ENCODE measurements at places on chromosomes 1 and 21. TPM values are rescaled to one million over a fixed set of nuclear protein-coding genes. Genes with fewer than 3 reads are reported as not detected.

Gene FGR
- 3.5 TPM for total RNA-seq

GRCh38 chr1:7298145-7298544 lies 473.0 kb upstream of the VAMP3 start:
- no peak overlapping the region for H3K27ac ChIP-seq
- H3K27me3 ChIP-seq: no peaks in the 10 kb centered on the region
- DNase-seq: no peak
- H3K4me3 ChIP-seq: no peak overlapping the region
- H3K36me3 ChIP-seq: no peaks in the 10 kb centered on the region

DNA sequence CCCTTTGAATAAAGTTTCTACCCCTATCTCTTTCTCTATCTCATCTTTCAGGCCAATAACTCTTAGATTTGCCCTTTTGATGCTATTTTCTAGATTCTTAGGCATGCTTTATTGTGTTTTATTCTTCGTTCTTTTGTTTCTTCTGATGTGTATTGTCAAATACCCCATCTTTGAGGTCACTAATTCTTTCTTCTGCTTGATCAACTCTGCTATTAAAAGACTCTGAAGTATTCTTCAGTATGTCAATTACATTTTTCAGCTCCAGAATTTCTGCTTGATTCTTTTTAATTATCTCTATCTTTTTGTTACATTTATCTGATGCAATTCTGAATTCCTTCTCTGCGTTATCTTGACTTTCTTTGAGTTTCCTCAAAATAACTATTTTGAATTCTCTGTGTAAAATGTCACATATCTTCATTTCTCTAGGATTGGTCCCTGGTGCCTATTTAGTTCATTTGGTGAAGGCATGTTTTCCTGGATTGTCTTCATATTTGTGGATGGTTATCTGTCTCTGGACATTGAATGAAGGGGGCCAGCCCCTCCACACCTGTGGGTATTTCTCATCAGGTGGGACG lies 11.2 kb upstream of the CYP2J2 start:
- H3K27ac ChIP-seq: no peak overlapping the region
- H3K4me1 ChIP-seq: no peaks in the 10 kb centered on the region
- no peaks in the 10 kb centered on the region for H3K36me3 ChIP-seq
- no peaks in the 10 kb centered on the region for H3K27me3 ChIP-seq
- no peak overlapping the region for H3K4me3 ChIP-seq

- no peak overlapping the region for H3K4me3 ChIP-seq
- H3K27me3 ChIP-seq: no peaks in the 10 kb centered on the region
- H3K36me3 ChIP-seq: no peaks in the 10 kb centered on the region
- no peaks in the 10 kb centered on the region for H3K4me1 ChIP-seq
- H3K27ac ChIP-seq: no peak overlapping the region
Observed at GRCh38 chr1:3676581-3677470, 24.5 kb downstream of the TP73 start.

DNA sequence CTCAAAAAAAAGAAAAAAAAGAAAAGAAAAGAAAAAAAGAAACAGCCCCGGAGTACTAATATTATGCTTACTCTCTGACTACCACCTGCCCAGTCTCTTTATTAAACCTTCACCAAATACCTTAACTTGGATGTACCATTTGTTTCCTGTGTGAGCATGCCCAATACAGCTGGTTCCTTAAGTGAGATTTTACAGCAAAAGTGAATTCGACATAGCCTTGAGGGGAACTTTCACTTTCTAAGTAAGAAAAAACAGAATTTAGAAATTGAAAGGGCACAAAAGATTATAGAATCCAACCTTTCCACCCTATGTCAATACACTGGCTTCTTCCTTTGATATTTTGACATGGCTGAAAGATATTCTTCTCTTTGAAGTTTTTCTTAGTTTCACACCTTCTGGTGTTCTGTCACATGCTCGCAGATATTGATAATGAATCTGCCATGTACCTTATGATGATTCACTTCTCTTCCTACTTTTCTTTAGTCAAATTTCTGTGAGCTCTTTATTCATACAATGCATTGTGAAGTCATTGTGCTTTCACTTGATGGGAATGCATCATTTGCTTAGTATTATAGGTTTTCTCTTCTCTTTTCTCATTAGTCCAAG lies 5.2 kb upstream of the GIPC2 start:
- no peak overlapping the region for H3K4me3 ChIP-seq
- no peak for DNase-seq
- no peak overlapping the region for H3K27ac ChIP-seq

Gene IGFN1
- total RNA-seq: 29.3 TPM

Gene ITLN2
- not detected for total RNA-seq

DNA sequence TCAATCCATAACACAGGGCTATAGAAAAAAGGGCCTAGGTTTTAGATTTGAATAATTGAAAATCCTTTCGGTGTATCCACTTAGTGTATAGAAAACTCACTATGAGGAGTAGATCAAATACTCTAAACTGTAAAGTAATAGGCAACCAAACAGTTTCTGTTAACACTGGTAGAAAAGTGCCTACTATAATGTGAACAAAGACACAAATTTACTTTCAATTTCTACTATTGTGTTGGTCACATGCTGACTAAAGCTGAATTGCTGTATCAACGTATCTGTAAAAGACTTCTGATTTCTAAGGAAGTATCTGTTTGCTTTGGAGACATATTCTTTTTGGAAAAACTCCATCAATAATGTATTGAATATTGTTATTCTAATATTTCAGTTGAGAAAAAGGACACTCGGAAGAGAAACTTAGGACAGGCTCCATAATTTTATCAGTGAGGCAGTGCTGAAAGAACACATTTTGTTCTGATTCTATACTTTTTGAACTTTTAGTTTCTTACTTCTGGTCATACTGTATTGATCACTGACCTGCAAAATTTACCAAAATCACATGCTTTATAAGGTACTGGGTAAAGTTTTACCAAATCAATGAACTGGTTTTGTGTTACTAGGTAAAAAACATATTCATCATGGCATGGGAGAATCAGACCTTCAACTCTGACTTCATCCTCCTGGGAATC lies at the start of gene OR2M5:
Gene OR2M5, plus strand, starts transcription at position 636 of the 686 bp plus-strand sequence. Its CDS starts 0 bp downstream, at position 636.
- no peak for DNase-seq
- H3K27me3 ChIP-seq: no peaks in the 10 kb centered on the region
- H3K27ac ChIP-seq: no peak within 1 kb of the TSS
- no peak within 1 kb of the TSS for H3K4me3 ChIP-seq
- no peaks in the 10 kb centered on the region for H3K4me1 ChIP-seq
- no peaks in the 10 kb centered on the region for H3K36me3 ChIP-seq

DNA sequence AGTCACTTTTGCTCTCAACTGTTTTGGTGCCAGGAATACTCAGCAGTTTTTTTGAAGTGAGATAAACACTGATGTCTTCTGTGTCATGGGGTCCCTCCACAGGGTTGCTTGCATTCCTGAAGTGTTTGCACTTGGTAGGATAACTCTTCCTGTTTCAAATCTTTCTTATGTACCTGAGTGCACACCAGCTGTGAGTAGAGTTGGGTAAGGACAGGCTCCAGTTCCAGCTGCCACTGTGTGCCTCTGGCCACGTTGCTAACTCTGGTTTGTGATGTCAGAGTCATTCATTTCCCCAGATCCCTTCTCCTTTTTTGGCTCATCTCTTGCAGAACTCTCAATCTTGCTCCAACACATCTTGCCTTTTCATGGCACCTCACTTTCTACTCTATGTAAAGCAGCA lies 356.3 kb upstream of the B3GALT2 start:
- H3K27me3 ChIP-seq: no peaks in the 10 kb centered on the region
- no peak for DNase-seq
- H3K4me1 ChIP-seq: no peaks in the 10 kb centered on the region
- H3K36me3 ChIP-seq: no peaks in the 10 kb centered on the region
- no peak overlapping the region for H3K27ac ChIP-seq
- H3K4me3 ChIP-seq: no peak overlapping the region

Gene CSF3R
- 5.5 TPM for total RNA-seq

GRCh38 chr1:245096311-245097066 lies 58.3 kb upstream of the KIF26B start:
- no peak overlapping the region for H3K4me3 ChIP-seq
- no peaks in the 10 kb centered on the region for H3K27me3 ChIP-seq
- no peaks in the 10 kb centered on the region for H3K4me1 ChIP-seq
- no peak for DNase-seq

GRCh38 chr1:112363636-112364035 lies 32.4 kb upstream of the CTTNBP2NL start:
- H3K36me3 ChIP-seq: no peaks in the 10 kb centered on the region
- H3K27me3 ChIP-seq: no peaks in the 10 kb centered on the region
- H3K4me3 ChIP-seq: no peak overlapping the region
- H3K4me1 ChIP-seq: no peaks in the 10 kb centered on the region
- no peak for DNase-seq
- H3K27ac ChIP-seq: no peak overlapping the region

Gene LGR6
- not detected for total RNA-seq

- peak overlapping the region; percentile 93 for H3K4me3 ChIP-seq
- peak overlapping the region; percentile 98 for H3K27ac ChIP-seq
Observed at GRCh38 chr1:204410688-204411450, 748 bp downstream of the PPP1R15B start.

Gene COL8A2
- total RNA-seq: 0.25 TPM

Gene HSPB7
- total RNA-seq: 1,183 TPM

- H3K36me3 ChIP-seq: no peaks in the 10 kb centered on the region
- H3K27me3 ChIP-seq: no peaks in the 10 kb centered on the region
- H3K4me1 ChIP-seq: peaks cover 81% of the 10 kb centered on the region
- H3K4me3 ChIP-seq: peak overlapping the region; percentile 28
- no peak for DNase-seq
- no peak overlapping the region for H3K27ac ChIP-seq
Observed at GRCh38 chr1:2248127-2248826, 20.2 kb downstream of the SKI start.

Gene EPHB2
- total RNA-seq: 0.17 TPM

GRCh38 chr1:242788771-242789170 lies 264.3 kb upstream of the PLD5 start:
- DNase-seq: no peak
- no peaks in the 10 kb centered on the region for H3K4me1 ChIP-seq
- no peak overlapping the region for H3K4me3 ChIP-seq
- no peaks in the 10 kb centered on the region for H3K27me3 ChIP-seq
- no peak overlapping the region for H3K27ac ChIP-seq
- no peaks in the 10 kb centered on the region for H3K36me3 ChIP-seq

- DNase-seq: no peak
- no peak overlapping the region for H3K27ac ChIP-seq
- no peaks in the 10 kb centered on the region for H3K4me1 ChIP-seq
- H3K36me3 ChIP-seq: no peaks in the 10 kb centered on the region
- H3K27me3 ChIP-seq: peaks cover 22% of the 10 kb centered on the region
Observed at GRCh38 chr1:18118491-18118890, 10.9 kb downstream of the IGSF21 start.

Gene PDZK1IP1
- total RNA-seq: 0.52 TPM

Gene NENF
- 60.6 TPM for total RNA-seq

DNA sequence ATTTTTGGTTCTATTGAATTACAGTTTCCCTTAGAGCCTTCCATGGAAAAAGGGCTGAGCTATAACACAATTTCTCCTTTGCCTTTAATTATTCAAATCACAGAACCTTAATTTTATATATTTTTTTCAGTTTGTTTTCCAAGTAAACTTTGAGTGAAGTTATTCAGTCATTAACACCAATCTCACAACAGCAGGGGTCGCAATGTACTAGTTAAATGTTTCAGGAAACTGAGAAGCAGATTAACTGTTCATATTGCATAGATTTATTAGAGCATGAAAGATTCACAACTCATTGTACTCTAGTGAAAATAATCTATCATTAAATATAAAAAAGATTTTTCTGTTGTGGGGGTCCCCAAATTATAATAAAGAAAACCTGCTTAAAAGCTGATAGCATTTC lies 64.1 kb downstream of the KIFAP3 start:
- no peak for DNase-seq
- H3K27ac ChIP-seq: no peak overlapping the region
- H3K27me3 ChIP-seq: no peaks in the 10 kb centered on the region

Gene SPRR1B
- not detected for total RNA-seq

Gene MYOG
- total RNA-seq: 451 TPM

Gene BNIPL
- total RNA-seq: 0.96 TPM

DNA sequence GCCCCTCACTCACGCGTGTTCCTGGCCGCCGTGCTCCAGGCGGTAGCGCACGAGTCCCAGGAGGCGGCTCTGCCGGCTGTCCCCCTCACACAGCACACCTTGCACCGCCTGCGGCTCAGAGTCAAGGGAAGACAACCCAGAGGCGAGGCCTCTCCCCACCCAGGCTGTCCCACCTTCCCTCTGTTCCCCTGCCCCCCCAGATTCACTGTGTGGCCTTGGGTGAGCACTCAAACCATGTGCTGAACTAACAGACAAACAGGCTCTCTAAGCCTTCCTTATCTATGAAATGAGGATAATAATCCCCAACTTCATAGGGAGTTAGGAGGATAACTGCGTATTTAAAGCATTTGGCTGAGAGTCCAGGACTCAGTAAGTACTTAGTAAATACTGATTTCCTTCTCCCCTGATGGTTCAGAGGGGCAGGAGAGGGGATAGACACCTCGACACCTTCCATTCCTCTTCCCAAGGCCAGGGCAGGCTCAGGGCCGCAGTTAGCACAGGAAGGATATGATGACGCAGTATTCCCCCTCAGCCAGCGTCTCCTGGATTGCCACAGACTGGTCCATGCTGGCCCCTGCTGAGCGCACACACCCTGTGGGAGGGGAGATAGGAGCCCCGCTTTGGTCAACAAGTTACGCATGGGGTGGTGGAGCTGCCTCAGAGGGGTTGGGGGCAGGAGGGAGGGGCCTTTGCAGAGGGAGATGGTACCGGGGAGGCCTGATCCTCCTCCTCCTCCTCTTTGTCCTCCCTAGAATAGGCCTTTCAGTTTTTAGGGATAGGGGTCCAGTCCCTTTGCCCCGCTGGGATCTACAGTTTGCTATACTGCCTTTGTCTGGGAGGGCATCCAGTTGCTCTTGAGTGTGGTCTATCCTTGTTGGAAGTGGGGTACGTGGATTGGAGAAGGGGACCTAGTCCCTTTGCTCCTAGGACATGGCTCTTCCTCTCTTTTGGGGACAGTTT lies 830 bp downstream of the INPP5B start:
- peak overlapping the region; percentile 83 for H3K4me3 ChIP-seq
- peak overlapping the region; percentile 87 for H3K27ac ChIP-seq
- H3K4me1 ChIP-seq: peaks cover 9% of the 10 kb centered on the region
- H3K27me3 ChIP-seq: no peaks in the 10 kb centered on the region
- H3K36me3 ChIP-seq: no peaks in the 10 kb centered on the region
- DNase-seq: peak; percentile 78

Gene VANGL2
- total RNA-seq: 0.44 TPM

Gene CFHR1
- total RNA-seq: not detected

DNA sequence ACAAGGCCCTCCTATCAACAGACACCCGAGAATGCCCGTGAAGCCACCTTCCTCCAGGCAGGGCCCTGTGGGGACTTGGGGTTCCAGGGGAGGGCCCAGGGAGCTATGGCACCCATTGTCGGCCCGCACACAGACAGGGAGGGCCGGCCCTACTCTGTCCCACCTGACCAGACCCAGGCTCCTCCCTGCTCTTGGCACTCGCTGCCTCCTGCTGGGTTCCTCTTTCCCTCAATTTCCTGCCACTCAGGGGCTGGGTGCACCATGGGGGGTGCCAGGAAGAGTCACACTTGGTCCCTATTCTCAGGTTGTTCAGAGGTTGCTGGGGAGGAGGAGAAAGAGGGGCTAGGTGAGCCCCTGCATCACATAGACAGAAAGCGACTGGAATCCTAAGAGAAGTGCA lies 8.0 kb upstream of the OXCT2 start:
- no peak for DNase-seq
- H3K4me3 ChIP-seq: no peak overlapping the region
- no peaks in the 10 kb centered on the region for H3K36me3 ChIP-seq
- no peaks in the 10 kb centered on the region for H3K4me1 ChIP-seq

Gene OR2L13
- not detected for total RNA-seq

GRCh38 chr1:184866991-184867788 lies 107.1 kb downstream of the NIBAN1 start:
- H3K36me3 ChIP-seq: no peaks in the 10 kb centered on the region
- H3K4me3 ChIP-seq: no peak overlapping the region
- DNase-seq: no peak
- H3K27me3 ChIP-seq: no peaks in the 10 kb centered on the region
- peak overlapping the region; percentile 44 for H3K27ac ChIP-seq

Data from psoas muscle (tissue), 8 donors.